ENCODE measurements at places on chromosomes 3 and 15.

GRCh38 chr15:96362011-96362754, 31.7 kb downstream of the NR2F2 start:
- no peak for DNase-seq

GRCh38 chr3:134892761-134893160, 97.7 kb downstream of the EPHB1 start:
- no peak for DNase-seq

DNA sequence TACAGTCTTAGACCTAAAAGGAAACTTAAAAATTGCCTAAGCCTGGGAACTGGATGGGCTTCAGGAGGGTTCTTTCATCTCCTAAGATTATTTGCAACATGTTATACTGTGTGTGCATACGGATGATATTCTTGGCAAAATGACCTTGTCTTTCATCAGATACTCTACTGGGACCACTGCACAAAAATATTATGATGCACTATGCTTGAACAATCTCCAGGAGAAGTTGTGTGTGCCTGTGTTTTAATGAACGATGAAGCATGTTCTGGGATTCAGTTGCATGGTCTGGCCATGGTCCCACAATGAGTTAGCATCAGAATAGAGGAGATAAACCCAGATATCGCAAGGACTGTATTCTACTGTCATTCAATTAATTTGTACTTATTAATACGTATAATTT, 68.7 kb downstream of the GAP43 start:
- no peak for DNase-seq

DNA sequence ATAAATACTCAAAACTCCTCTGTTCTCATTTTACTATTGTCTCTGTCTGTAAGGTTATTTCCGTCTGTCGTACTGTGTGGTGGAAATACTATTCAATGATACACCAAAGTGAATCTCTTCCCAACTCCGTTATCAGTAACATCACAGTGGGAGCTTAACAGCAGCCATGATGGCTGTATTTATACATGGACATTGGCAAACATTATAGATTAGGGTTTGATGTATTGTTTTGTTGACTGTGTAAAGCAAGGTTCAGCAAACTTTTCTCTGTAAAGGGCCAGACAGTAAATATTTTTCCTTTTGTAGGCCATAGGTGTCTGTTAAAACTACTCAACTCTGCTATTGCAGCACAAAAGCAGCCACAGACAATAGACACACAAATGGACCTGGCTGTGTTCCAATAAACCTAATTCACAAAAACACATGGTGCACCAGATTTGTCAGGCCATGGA, 23.2 kb downstream of the LIPC start:
- DNase-seq, result no peak

GRCh38 chr3:32456429-32457130, 46.1 kb downstream of the CMTM6 start:
- DNase-seq, result no peak

- DNase-seq, result no peak
Measured at GRCh38 chr3:34212656-34213055, 414.2 kb downstream of the PDCD6IP start.

DNA sequence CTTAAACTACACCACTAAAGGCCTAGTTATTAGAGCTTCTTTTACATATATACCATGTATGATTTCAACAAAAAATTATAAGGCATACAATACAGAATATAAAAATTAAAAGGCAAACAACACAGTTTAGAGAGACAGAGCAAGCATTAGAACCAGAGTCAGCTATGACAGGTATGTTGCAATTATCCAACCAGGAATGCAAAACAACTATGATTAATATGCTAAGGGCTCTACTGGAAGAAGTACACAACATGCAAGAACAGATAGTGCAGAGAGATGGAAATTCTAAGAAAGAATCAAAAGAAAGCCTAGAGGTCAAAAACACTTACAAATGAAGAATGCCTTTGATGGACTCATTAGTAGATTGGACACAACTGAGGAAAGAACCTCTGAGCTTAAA, 39.6 kb downstream of the CCDC54 start:
- DNase-seq, result no peak

DNA sequence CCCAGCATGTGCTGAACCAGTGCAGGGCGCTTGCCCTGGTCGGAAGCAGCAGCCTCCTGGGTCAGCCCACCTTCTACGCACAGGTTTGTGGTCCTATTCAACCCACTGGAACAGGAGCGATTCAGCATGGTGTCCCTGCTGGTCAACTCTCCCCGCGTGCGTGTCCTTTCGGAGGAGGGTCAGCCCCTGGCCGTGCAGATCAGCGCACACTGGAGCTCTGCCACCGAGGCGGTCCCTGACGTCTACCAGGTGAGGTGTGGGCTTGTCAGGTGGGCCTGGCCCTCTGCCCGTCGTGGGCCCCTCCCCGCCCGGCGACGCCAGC, 8.2 kb downstream of the MAN2A2 start:
- DNase-seq, result no peak

- no peak for DNase-seq
Measured at GRCh38 chr3:143247073-143247472, 127.5 kb downstream of the CHST2 start.

DNA sequence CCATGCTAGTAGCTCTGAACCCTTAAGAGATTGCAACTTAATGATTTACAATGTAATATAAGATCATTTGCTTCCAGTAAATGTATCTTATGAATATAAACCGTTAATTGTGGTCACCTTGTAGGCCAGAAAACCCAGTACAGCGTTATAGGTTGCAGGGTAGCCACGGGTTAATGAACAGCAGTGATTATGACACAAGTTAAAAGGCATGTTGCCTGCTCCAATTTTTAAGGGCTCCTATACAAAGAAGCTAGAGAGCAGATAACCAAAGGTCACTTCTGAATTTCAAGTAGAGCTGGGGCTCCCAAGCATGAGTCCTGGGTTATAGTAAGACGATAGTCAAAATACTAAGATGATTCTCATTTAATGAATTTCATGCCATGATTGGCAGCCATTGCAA, 13.5 kb downstream of the GUCA1C start:
- DNase-seq, result no peak

Data from T-helper 2 cell (primary cell).